ENCODE measurements at places on chromosomes 7 and 10.

GRCh38 chr7:13312307-13312706 is 624.9 kb downstream of the ARL4A start:
- no peak for DNase-seq

DNA sequence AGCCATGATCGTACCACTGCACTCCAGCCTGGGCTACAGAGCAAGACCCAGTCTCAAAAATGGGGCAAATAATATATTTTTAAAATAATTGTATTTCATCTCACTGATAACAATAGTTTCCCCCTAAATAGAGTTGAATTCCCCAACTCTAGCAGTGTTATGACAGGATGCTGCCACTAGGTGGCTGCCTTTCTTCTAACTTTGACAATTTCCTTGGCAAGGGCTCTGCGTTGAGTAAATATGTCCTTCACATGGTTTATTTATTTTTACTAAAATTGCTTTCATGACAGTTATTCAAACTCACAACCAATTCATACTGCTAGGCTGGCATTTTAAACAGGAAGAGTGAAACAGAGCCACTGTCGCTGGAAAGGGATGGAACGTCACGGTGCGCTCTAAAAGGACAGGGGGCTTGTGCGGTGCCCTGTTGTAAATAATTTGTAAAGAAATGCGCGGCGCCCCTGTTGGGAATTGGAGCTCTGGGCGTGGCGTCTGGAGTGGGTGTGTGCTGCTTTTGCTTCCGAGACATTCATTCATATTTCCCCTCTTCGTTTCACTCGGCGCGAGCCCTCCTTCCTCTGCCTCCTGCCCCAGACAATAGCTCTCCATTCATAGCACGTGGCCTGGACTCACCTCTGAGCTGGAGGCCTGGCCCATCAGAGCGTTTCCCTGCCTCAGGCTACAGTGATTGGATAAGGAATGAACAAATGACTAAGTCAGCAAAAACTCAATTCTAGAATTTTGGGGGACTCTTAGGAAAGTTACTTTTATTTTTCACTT is 20.5 kb upstream of the PITRM1 start:
- no peak for DNase-seq

- DNase-seq = peak; percentile 37
Observed at GRCh38 chr10:123157210-123157609, 3.0 kb downstream of the BUB3 start.

- no peak for DNase-seq
Observed at GRCh38 chr7:16883918-16884317, 2.1 kb upstream of the AGR3 start.

GRCh38 chr7:55557666-55558188 is 14.6 kb downstream of the VOPP1 start:
- no peak for DNase-seq

DNA sequence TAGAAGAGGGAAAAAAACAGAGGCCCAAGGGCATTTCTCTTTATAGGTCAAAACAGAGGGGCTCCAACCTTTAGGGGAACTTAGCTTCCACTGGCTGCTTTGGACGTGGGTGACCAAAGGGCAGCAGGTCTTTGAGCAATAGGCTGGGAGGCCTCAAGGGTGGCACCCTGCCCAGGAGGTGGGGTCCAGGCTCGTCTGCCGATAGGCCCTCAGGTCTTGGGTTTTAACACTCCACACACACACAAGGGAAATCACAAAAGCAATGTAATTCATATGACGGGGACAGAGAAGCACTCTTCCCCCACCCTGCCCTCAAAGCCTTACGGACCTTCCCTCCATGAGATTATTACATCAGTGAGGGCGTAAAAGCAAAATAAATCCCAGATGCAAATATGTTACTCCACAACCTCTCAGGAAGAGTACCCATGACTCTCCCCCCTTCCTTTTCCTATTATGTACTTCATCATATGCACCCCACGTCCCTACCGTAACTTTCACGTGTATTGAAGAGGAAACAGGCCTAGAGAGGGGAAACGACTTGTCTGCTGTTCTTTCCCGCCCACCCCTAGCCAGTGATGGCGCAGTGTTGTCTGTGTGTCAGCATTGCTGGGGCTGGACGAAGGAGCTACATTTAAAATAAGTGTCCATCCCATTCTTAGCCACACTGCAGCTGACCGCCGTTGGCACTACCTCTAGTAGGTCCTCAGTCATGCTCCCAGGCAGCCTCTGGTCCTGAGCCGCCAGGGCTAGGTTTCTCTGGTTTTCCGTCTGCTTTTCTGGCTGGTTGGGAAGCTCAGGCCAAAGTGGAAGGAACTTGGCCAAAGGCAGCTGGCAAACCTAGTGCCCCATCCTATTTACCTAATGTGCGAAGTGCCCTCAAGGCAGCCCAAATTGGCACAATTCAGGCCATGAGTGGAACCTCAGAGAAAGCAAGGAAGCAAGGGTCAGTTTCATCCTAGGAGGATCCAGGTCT is 2.1 kb downstream of the PCBD1 start:
- DNase-seq = no peak

- no peak for DNase-seq
Observed at GRCh38 chr10:79273604-79274003, 73.7 kb upstream of the PPIF start.

GRCh38 chr10:2914741-2915140 is 152.6 kb upstream of the PFKP start:
- no peak for DNase-seq

DNA sequence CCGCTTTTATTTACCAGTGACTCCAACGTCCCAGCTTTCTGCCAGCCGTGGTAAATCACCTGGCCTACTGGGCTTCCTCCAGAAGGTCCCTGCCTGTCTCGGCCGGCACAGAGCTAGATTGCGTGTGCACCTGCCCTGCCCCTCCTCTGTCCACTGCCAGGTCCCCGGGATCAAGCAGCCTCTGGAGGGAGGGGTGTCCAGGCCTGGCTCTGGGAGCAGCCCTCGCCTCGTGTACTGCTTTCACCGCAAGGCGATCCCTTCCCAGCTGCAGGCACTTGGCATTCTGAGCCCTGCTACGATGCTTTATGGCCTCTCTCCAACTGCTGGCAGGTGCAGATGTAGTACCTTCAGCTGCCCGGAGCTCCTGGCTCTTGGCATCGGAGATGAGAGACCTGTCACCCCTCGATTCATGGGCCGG is 7.4 kb downstream of the SLC29A3 start:
- DNase-seq = no peak

DNA sequence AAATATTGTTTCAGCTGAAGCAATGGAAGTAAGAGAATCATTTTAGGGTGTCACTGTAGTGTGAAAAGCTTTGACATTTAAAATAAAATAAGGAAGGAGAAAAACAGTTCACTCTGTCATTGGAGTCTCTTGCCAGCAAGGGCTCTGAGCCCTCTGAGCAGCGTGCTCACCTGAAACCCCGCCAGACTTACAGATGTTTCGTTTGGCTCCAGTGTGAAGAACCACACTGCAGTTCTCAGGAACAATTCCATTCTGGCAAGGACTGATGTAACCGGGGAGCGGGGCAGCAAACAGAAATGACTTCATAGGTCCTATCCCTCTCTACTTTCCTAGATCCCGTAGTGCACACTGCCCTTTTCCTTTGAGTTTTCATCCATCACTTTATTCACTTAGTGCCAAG is 164.3 kb downstream of the CELF2 start:
- DNase-seq = no peak

- DNase-seq = no peak
Observed at GRCh38 chr7:1681581-1681980, 11.5 kb downstream of the ELFN1 start.

DNA sequence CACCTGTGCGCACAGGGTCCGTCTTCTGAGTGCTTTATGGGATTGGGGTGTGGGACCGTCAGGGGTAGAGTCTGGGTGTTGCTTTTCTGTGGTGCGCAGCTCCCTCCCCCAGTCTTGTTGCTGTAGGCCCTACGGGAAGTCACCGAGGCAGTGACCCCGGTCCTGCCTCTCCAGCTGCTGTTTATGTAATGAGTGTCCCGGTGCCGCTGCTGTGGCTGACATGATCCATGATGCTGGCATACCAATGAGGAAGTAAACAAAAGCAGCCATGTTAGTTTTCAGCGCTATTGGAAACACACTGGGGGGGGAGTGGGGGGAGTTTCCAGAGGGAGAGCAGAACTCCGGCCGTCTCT is 1.1 kb downstream of the TRIM8 start:
- DNase-seq = no peak

DNA sequence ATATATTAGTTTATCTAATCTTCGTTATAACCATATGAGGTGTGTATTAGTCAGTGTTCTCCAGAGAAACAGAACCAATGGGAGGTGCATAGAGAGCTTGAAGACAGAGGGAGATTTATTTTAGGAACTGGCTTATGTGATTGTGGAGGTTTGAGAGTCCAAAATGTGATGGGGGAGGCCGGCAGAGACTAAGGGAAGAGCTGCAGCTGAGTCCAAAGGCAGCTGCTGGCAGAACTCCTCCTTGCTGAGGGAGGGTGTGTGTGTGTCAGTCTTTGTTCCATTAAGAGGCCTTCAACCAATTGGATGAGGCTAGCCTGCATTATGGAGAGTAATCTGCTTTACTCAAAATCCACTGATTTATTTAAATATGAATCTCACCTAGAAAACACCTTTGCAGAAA is 165.1 kb downstream of the SH3PXD2A start:
- no peak for DNase-seq

GRCh38 chr10:103584216-103585010 is 90.9 kb downstream of the NEURL1 start:
- DNase-seq = no peak

GRCh38 chr10:111007486-111007885 is 69.3 kb upstream of the ADRA2A start:
- DNase-seq = no peak

DNA sequence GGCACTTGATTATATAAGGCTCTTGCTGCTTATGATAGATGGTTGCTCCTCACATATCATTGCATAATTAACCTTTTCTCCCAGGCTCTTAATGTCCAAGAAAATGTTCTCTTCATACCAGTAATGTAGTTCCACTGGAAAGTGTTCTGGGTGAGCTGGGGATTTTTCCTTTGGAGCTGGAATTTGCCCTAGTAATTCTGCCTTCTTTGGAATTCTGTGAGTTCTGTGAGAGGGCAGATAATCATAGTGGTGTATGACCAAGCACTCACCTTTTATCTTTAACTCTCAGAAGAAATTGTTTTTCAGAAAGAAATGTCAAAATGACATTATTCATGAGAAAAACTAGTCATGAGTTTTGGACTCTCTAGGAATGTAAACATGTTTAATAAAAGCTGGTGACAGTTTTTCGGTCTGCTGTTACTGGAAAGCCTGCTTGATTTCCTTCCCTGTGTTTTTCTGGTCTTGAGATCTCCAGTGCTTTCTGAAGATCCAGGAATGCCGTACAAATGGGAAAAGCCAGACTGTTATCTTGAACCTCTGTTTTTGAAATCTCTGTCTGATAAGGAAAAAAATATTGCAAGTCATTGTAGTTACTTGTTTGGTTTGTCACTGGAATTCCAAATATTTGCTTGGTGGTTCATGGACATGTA is 148.3 kb upstream of the PRPS1L1 start:
- DNase-seq = no peak

- DNase-seq = no peak
Observed at GRCh38 chr7:77458786-77459185, 42.6 kb upstream of the GSAP start.

GRCh38 chr7:118870187-118870586 is 645.7 kb downstream of the ANKRD7 start:
- DNase-seq = no peak

DNA sequence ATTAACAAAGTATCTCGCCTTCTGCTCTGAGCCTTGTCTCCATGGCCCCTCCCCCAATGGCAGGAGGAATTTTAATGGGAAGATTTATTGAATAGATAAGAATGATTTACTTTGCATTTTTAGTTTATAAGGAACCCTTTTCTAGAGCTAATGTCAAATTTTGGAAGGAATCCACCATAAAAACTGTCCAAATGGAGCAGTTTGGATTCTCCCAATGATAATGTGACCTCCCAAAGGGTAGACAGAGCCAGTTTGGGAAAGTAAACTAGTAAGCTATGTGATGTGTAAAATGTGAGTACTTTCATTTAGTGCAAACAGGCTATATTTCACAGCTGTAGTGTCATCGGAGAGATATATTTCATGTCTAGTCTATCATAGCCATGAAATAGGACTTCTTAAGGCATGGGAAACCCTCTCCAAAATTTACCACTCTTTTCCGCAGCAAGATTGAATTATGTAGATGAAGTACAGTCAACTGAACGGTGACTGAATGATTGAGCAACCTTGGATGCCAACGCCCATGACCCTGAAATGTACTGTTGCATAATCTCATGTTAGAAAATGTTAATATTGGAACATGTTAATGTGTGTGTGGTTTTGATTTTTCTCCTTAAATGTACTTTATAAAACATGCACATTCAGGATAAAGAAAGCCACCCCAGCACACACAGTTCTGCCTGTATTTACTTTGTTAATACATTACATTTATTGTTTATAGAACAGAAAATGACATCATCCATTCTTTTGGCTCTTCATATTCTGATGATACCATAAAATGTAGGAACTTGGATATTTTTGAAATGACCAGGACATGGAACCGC is 140.6 kb downstream of the NRP1 start:
- DNase-seq = no peak

DNA sequence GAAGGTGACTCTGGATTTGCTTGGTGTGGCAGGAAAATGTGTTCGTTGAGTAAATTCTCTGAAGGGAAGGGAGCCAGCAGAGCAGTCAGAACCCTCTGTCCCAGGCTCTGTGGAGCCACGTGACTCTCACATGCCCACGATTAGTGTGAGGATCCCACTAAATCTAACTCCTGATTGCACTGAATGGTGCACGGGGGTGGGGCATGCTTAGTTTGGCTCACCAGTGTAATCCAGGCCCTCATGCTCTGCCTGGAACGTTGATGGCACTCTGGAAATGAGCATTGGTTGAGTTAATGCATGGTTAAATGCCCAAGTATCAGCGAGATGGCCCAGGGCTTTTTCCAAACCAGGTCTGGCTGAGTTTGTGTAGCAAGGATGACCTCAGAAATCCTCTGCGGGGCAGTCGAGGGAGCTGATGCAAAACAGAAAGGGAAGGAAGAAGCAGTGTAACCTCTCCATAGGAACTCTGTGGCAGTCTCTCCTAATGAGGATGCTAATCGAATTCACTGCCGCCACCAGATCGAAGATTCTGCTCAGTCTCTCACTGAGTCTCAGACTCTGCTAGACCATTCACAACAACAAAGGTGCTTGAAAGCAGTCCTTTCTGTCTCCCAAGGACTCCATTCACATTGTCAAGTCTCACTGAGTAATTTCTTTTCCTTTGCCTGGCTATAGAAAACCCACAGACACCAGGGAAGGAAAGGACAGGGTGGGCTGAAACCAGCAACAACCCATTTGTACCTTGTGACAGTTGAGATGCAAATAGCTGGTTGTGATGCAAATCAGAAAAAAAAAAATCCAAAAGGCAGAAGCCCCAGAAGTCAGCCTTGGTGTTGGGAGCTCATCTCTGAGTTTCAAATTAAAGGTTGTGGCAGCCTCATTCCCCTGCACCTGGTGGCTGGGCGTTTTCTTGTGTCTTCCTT is 98.1 kb downstream of the C10orf105 start:
- no peak for DNase-seq

GRCh38 chr7:138184191-138184590 is 107.9 kb downstream of the AKR1D1 start:
- no peak for DNase-seq

- no peak for DNase-seq
Observed at GRCh38 chr10:10294184-10294880, 723.3 kb upstream of the CELF2 start.

Measured in non-pigmented ciliary epithelial cell (primary cell).